ENCODE measurements at places on chromosomes 6 and 20.

DNA sequence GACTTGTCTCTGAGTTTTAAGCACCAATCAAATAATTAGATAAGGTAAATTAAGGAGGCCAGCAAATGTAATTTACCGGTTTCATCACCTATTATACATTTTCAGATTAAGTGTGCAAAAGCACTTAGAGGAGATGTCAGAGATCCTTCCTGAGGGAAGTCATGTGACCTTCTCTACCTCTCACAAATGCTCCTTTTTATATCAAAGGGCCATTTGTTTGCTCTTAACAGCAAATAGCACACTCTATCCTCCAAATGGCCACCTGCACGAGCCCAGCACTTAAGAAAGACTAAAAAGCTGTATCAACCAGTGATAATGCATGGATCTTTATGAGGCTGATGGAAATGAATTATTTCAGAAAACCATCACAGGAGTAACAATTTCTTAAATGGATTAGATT is 149.4 kb downstream of the ELOVL4 start:
- DNase-seq = no peak

GRCh38 chr6:38262609-38263008 is 377.1 kb downstream of the BTBD9 start:
- DNase-seq = no peak

DNA sequence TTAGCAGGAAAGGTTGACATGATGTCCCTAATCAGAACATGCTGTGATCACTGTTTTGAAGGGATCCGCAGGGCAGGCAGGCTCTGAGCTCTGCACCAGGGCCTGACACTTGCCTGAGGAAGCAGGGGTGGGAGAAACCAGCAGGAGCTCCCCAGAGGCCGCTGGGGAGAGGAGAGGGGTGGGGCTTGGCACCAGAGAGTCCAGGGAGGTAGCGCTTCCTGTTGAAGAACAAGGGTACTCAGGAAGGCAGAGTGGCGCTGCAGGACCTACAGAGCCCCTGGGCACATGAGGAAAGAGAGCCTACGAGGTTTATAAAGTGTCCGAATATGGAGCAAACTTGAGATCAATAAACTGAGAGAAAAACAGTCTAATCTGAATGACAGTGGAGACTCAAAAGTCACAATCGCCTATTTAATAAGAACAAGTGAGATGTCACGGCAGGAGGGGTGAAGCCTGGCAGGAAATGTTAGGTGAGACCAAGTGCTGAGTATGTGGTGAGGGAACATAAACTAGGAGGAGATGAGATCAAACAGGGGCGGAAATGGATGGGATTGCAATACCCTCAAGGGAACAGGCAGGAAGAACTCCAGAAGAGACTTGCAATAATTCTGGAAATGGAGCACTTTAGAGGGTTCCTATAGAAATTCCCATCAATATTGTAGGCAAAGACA is 5.8 kb upstream of the TBXT start:
- DNase-seq = no peak

DNA sequence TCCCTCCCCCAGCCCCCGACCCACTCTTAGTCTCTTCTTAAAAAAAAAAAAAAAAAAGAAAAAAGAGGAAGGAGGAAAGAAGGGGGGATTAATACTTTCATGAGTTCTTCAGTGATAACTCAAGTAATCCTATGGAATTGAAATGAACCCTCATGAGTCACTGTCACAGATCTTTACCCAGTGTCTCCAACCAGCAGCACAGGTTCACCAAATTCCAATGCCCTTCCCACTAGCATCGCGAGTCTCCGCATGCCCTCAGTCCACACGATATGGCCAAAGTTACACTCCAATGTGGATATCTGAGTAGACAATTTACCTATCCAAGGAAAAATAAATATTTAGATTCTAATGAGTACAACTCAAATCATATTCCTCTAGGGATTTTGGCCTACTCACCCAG is 74.5 kb downstream of the MDN1 start:
- no peak for DNase-seq

DNA sequence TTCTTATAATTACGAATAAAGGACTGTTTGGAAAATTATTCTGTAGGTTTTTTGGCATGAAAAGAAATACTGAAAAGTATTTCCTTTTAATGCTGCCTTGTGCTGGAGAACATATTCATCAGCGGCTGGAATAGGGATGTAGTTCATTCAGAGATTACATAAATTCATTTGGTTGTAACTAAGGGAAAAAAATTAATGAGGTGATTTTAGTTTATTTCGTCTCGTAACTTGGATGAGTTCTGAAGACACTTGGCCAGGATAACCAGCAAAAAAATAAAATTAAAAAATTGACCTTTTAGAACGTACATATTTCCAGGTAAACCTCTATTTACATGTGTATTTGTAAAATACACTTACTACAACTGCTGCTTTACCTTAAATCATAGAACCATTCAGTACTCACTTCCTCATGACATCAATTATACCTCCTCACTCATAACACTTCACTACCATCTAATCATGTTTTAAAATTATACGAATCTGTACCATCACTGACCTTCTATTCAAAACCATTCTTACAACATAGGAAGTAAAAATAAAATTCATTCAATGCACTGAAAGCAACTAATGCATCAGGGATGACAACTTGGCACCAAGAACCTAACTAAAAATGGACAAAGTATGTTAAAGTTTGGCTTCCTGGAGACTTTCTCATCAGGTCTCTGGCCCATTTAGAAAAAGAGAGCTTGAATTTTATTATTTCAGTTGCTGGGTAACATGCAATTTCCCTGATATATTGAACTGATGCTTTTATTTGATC is 17.2 kb downstream of the KLHL31 start:
- no peak for DNase-seq

Measured in stimulated activated naive B cell treated with anti-CD40 and anti-IgM and Interleukin-4, amounts not matched to agents 10 μg/mL and 1 μg/mL and 100 μg/mL, for 72 hours (primary cell).